ENCODE measurements at places on chromosomes 2 and 18.

GRCh38 chr2:162123806-162124758 lies 28.0 kb downstream of the GCG start:
- no peak for DNase-seq

DNA sequence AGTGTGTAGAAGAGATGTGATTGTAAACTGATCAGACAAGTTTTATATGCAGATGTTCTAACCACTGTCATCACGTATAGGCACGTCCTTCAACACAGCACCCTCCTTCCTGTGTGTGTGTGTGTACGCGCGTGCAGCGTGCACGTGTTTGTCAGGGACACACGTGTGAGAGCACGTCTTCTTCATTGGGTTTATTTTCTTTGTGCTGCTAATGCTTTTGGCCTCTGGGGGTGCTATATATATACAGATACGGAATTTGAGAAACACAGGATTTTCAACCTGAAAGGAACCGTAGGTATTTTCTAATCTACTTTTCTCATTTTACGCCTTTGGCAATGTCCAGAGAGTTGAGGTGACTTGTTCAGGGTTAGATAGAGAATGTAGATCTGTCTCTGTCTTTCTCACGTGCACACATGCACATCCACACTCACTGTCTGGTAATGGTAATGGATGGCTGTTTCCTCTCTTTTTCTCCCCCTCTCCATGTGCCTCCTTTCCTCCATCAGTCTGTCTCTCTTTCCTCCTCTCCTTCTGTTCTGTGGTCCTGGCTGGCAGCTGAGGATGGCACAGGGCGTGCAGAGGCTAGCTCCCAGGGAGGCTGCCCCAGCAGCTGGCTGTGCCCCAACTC lies 13.4 kb upstream of the CELF4 start:
- DNase-seq: peak; percentile 32

DNA sequence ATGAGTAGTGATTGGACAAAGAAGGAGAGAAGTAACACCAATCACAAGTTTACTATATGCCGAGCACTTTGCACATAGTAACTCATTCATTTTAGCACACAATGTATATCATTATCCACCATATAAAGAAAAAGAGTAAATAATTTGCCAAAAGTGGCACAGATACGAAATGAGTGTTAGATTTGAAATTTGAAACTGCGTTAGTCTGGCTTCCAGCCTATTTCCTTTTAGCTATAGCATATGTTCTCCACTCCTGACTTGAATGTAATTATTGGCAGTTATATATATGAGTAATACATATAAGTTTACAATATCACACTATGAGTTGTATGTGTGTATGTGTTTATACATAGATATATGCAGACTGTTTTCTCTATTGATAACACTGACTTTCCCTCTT lies 98.6 kb downstream of the NOL4 start:
- DNase-seq: no peak

- no peak for DNase-seq
Observed at GRCh38 chr2:188314314-188315054, 22.8 kb downstream of the GULP1 start.

- no peak for DNase-seq
Observed at GRCh38 chr2:160277151-160277550, 77.1 kb upstream of the ITGB6 start.

- no peak for DNase-seq
Observed at GRCh38 chr2:189798312-189799029, 14.2 kb downstream of the PMS1 start.

DNA sequence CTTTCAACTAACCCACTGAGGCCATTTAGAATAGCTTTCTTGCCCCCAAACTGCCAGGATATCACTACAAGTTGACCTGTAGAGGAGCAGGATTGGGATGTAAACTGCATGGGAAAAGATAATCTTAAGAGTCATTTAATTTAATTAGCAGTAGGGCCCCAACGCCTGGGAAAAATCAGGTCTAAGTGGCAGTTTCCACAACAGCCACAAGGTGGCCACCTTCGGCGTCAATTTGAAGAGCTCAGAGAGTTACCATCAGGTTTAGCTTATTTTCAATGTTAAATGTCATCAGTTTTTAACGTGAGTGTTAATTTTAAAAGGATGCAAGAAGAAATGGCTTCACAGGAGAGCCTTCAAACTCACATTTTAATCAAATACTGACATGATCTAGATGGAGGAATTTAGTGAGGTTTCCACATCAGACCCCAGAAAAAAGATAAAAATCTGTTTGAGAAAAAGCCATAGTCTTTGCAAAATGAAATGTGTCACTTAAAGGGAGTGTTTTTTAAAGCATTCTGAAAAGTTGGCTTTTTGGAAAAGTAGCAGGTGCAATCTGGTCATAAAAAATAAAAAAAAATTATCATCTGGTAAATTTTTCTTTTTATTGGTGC lies 77.3 kb upstream of the UPP2 start:
- peak; percentile 60 for DNase-seq

DNA sequence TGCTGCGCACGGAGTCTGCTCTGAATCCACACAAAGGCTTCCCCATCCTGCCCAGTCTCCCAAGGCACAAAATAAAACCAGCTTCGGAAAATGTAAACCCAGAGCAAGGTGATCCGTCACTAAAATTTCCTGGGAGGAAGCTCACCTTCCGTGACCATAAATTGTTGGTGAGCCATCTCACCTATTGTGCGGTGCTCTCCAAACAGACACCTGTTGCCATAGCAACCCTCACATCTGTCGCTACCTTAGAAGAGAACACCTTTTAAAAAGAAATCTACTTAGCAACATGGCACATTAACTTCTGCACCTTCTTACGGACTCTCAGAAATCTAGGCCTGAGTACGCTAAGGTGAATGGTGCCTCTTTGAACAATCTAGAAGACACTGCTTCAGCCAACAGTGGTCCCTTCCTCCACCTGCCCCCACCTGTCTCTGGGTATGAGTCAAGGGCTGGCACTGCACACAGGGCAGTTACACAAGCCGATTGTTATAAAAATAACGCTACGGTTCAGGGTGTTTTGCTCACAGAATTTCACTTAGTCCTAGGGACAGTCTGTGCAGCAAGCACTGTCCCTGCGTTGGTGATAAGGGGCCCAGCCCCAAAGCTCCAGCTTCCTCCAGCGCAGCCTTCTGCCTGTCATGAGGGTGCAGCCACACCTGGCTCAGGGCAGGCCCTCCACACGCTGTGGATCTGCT lies 114.9 kb upstream of the ID2 start:
- DNase-seq: peak; percentile 52

GRCh38 chr2:40431600-40431955 lies 20.3 kb downstream of the SLC8A1 start:
- no peak for DNase-seq

- DNase-seq: no peak
Observed at GRCh38 chr2:169208026-169208425, 138.7 kb downstream of the DHRS9 start.

DNA sequence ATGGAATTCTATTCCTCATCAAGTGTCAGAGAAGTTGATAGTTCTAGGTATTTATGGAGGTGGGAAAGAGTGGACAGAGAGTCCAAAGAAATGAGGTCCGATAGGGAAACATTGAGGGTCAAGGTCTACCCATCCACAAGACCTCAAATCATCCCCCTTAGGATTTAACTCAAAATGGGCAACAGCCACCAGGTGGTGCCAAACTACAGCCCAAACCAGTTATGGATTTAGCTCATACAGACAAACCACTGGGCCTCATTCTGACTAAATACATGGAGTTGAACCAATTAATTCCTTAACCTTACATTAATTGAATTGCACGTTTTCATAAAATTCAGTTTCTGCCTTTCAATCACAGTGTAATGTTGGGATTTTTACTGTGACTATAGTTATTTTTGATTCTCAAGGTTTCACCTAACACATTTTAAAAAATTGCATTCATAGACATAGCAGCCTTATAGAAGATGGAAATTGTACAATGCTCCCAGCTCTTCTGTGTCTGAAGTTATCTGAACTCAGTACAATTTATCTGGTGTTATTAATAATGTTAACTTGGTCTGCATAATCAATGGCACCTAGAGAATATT lies 98.2 kb upstream of the HNMT start:
- peak; percentile 65 for DNase-seq

DNA sequence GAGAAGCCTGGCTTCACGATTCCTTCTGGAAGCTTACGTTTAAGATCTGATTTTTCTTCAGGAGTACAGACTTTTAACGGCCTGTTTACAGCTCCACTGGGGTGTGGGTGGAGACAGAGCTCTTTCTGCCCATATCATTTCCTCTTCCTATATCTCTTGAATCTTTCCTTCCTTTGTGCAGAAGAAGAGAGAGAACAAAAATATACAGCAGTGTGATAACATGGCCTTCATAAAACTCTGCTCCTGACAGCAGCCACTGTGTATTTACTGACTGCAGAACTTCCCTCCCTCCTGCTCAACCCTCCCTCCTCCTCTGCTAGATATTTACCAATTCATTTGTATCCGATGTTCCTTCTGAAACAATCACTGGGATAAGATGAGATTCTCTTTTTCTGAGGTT lies 34.1 kb upstream of the REEP1 start:
- DNase-seq: no peak

DNA sequence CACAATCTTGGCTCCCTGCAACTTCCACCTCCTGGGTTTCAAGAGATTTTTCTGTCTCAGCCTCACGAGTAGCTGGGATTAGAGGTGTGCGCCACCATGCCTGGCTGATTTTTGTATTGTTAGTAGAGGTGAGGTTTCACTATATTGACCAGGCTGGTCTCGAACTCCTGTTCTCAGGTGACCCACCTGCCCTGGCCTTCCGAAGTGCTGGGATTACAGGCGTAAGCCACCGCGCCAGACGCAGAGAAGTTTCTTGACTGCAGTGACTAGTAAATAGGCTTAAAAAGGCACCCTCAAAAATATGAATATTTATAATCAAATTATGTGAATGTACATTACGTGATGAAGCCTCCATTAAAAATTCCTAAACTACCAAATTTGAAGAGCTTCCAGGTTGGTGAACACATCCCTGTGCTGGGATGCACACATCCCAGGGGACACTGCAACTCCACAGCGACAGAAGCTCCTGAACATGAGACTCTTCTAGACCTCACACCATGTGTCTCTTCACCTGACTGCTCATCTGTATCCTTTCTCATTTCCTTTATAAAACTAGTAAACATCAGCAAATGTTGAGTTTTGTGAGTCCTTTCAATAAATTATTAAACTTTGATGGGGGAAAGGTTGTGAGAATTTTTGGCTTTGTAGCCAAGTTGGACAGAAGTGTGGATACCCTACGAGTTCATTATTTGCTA lies 203.3 kb upstream of the SPOPL start:
- no peak for DNase-seq

GRCh38 chr2:174217869-174218268 lies 30.5 kb downstream of the OLA1 start:
- DNase-seq: peak; percentile 27

All from WERI-Rb-1 (cell line).